ENCODE measurements at places on chromosomes 3 and 15. TPM values are rescaled to one million over a fixed set of nuclear protein-coding genes. Genes with fewer than 3 reads are reported as not detected.
A peak's percentile ranks its signal among the peaks of the same experiment; 100 is the strongest.

ACTRT3 gene
- 2.1 TPM for total RNA-seq

UROC1 gene
- total RNA-seq: not detected

TEX9 gene
- 5.7 TPM for total RNA-seq

EBLN2 gene
- total RNA-seq: 7.8 TPM

CD200 gene
- total RNA-seq: 45.3 TPM

XCR1 gene
- total RNA-seq: 0.63 TPM

SPG11 gene
- 96.3 TPM for total RNA-seq

SLC12A1 gene
- 0.81 TPM for total RNA-seq

ADAMTS17 gene
- 1.8 TPM for total RNA-seq

FBXL22 gene
- 16.3 TPM for total RNA-seq

DNA sequence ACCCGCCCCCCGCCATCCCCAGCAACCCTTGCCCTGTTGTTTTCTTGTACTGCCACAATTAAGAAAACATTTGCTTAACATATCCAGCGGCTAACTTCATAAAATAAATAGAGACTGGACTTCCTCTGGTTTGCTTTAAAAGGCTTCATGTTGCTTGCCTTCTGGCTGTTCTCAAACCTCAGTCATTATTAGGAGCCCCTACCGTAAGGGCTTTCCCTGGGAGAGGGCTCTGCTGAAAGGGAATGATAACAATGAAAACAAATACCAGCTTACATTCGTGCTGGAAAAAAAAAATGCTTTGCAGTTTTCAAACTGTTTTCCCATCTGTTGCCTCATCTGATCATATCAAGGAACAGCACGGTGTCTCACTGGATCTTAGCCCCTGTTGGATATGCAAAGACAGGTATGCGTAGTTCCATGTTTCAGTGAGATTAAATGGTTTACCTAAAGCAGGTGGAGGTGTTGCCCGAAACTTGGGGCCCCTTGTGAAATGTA, 77.2 kb upstream of the VGLL4 start:
- H3K4me3 ChIP-seq: peak overlapping the region; percentile 69
- H3K27me3 ChIP-seq: no peaks in the 10 kb centered on the region
- peaks cover 7% of the 10 kb centered on the region for H3K4me1 ChIP-seq

- H3K27ac ChIP-seq: no peak overlapping the region
- H3K4me3 ChIP-seq: no peak overlapping the region
Measured at GRCh38 chr15:95449230-95449628, 881.3 kb upstream of the NR2F2 start.

DNA sequence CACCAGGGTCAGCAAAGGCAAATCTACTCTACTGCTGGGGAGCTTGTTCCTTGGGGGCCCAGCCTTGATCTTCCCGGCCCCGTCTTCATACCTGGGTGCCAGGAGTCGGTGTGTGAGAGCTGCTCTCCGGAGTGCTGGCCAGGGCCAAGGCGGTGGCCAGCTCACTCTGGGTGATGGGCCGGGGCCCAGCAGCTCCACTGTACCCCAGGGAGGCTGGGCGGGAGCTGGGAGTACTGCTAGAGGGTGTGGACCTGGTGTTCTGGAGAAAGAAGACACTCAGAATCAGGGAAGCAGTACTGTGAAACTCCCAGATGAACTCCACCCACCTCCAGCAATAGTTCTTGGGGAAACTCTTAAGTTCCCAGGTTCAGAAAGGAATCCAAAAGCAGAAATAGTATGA, 11.9 kb downstream of the UBL7 start:
- no peaks in the 10 kb centered on the region for H3K4me1 ChIP-seq
- no peak for DNase-seq
- H3K4me3 ChIP-seq: no peak overlapping the region
- peaks cover 18% of the 10 kb centered on the region for H3K36me3 ChIP-seq
- no peaks in the 10 kb centered on the region for H3K27me3 ChIP-seq

GRCh38 chr3:186273586-186273985, 88.4 kb downstream of the DGKG start:
- H3K27me3 ChIP-seq: no peaks in the 10 kb centered on the region
- H3K36me3 ChIP-seq: peaks cover 3% of the 10 kb centered on the region
- H3K4me1 ChIP-seq: no peaks in the 10 kb centered on the region
- no peak for DNase-seq

- no peak for DNase-seq
- H3K27me3 ChIP-seq: no peaks in the 10 kb centered on the region
- no peaks in the 10 kb centered on the region for H3K36me3 ChIP-seq
- no peak overlapping the region for H3K4me3 ChIP-seq
- H3K27ac ChIP-seq: peak overlapping the region; percentile 80
- H3K4me1 ChIP-seq: peaks cover 8% of the 10 kb centered on the region
Measured at GRCh38 chr3:125061170-125061569, 5.4 kb upstream of the HEG1 start.

DNA sequence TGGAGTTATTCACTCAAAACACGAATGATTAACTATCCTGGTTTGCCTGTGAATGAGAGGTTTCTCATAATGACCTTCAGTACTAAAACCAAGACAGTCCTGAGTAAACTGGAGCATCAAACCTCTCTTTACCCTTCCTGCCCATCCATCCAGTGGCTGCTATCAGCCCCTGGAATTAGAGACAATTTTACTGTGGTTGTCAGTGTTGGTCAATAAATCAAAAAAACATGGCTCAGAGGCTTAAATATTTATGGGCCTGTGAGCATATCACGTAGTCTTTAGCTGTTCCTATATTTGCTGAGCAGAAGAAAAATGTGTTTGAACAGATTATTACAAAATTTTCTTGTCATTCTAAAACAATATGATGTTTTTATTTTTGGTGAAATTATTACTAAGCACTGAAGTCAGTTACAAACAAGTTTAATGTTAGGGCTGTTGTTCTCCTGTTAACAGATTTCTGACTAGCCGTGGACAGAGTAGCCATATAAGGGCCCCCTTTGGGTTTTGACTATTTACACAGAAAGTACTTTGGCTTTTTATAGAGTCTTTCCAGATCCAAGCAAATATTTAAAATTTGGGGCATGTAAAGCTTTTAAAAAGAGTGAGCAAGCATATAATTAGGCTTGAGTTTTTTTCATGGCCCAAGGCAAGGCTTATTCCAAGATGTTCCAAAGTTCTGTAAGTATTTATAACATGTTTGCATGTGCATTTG, 580.9 kb downstream of the DIPK2A start:
- no peak for DNase-seq
- H3K36me3 ChIP-seq: no peaks in the 10 kb centered on the region
- H3K27ac ChIP-seq: no peak overlapping the region
- no peak overlapping the region for H3K4me3 ChIP-seq
- no peaks in the 10 kb centered on the region for H3K4me1 ChIP-seq

- no peaks in the 10 kb centered on the region for H3K27me3 ChIP-seq
- no peaks in the 10 kb centered on the region for H3K4me1 ChIP-seq
- DNase-seq: no peak
- H3K4me3 ChIP-seq: peak overlapping the region; percentile 77
- H3K36me3 ChIP-seq: no peaks in the 10 kb centered on the region
- no peak overlapping the region for H3K27ac ChIP-seq
Measured at GRCh38 chr15:41559239-41559782, 299 bp downstream of the TYRO3 start.

- no peaks in the 10 kb centered on the region for H3K36me3 ChIP-seq
- no peak for DNase-seq
- peak overlapping the region; percentile 95 for H3K4me3 ChIP-seq
- H3K4me1 ChIP-seq: no peaks in the 10 kb centered on the region
Measured at GRCh38 chr3:88149101-88149508, 654 bp upstream of the C3orf38 start.

DNA sequence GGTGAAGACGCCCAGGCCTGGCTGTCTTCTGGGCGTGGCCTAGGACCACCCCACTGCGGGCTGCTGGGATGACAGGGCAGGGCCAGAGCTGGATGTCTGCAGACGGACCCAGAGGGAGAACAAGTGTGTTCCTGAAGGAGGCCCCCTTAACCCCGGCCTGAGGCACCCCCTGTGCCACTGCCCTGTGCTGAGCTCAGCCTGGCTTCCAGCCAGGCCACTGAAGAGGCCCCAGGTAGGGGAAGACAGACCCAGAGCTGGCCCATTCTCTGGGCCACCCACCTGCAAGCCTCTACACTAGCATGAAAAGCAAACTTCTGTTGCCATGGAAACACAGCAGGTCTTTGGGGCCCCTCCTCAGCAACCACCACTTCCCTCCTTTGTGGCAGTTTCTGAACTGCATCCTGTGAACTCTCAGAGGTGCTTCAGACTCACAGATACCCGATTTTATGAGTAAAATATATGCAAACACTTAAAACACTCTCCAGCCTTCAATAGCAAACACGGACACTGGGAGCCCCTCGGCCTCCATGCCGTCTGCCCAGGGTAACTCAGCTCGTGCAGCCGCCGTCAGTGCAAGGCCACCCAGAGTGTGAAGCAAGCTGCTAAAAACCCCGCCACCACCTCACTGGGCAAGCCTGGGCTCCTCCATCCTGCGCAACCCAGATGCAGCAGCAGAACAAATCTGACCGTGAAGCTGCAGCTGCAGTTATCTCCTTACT, 42.5 kb downstream of the CMTM6 start:
- no peak for DNase-seq
- no peaks in the 10 kb centered on the region for H3K27me3 ChIP-seq
- H3K4me3 ChIP-seq: no peak overlapping the region

GRCh38 chr3:30324587-30324986, 281.8 kb upstream of the TGFBR2 start:
- peaks cover 3% of the 10 kb centered on the region for H3K4me1 ChIP-seq
- H3K27ac ChIP-seq: no peak overlapping the region
- no peaks in the 10 kb centered on the region for H3K36me3 ChIP-seq
- DNase-seq: no peak
- no peaks in the 10 kb centered on the region for H3K27me3 ChIP-seq

Data from aorta (tissue), 5 donors.